ENCODE measurements at places on chromosomes 3 and 15.

GRCh38 chr3:193593668-193594030, 641 bp downstream of the OPA1 start:
- peak; percentile 21 for DNase-seq

GRCh38 chr15:65373163-65373651, 4.6 kb downstream of the IGDCC3 start:
- DNase-seq = no peak

DNA sequence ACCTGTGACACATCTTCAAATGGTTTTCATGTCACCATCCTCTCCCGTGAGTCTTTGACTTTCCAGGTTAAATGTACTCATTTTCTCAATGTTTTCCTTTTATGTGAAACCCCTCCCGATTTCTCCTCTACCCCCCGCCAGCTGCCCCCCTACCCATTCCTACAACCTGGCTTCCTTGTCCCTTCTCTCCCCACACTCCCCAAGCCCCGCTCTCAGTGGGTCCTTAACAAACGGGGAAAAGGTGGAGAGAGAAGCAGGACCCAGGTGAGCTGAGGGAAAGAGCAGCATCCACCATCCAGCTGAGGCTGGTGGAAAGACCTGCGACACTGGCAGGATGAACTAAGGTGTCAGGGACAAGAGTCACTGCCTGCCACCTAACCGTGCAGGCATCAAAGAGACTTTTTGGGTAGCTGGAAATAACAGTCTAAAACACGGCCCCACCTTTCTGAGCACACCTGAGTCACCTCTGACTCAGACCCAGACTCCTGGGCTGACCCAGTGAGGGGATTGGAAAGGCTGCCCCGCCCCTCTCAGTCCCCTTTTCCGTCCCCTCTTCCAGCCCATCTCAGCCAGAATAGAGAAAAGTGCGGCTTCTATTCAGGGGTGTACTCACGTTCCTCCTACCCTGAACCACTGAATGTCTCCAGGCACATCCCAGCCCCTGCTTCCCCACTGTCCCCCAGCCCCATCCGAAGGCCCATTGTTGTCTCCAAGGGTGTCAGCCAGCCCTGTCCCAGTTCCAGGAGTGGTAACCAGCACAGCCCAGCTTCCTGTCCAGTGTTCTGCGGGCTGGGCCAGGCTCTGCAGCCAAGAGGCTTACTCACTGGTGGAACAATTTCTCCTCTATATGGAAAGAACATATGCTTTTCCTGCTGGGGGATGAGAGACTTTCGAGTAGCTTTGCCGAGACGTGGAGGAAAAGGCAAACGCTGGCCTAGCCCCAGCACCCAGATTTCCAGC, 20.4 kb downstream of the ISG20 start:
- DNase-seq = no peak

GRCh38 chr15:82314769-82315518, 34.3 kb downstream of the GOLGA6L10 start:
- no peak for DNase-seq

DNA sequence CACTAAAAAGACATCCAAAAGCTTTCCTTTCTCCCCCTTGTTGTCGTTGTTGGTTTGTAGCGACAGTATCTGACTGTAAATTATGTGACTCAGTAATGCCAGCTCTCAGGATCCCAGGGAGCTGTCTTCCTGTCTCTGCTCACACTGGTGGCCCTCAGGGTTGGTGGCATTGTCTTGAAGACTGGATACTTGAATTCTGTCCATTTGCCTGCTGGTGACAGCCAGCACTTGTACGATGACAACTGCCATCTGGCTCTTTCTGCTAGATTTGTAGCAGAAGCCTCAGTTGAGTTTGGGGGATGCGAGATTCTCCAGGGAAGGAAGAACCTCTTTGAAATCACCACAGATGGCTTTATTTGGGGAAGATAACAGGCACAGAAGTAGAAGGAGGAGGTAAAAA, 120.8 kb downstream of the ARPP21 start:
- DNase-seq = no peak

- no peak for DNase-seq
These were observed 1428.2 kb upstream of the GBE1 start for GRCh38 chr3:83189634-83190033.
